CD4-positive, alpha-beta memory T cell (primary cell): ENCODE measurements at places on chromosomes 12 and 14. TPM values are rescaled to one million over a fixed set of nuclear protein-coding genes. Genes with fewer than 3 reads are reported as not detected.

DNA sequence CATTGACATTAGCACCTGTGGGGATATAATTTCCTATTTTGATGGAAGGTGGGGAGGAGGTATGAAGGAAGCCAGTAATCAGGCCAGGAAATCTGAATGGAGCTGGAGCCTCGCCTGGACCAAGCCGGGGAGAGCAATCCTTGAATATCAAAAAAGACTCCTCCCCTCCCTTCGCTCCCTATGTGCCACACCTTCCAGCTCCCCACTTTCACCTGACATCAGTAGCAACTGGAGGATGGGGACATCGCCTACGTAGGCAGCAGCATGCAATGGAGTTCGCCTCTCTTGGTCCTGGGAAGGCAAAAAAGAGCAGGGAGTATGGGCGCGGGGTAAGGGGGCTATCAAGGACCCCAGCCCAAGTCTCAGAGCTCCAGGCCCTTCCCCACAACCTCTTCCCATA is 1.1 kb downstream of the ANKRD52 start:
- DNase-seq, result no peak

Gene CLEC2A
- total RNA-seq, result not detected

- DNase-seq, result no peak
Measured at GRCh38 chr12:108403952-108404351, 64.8 kb upstream of the CMKLR1 start.

DNA sequence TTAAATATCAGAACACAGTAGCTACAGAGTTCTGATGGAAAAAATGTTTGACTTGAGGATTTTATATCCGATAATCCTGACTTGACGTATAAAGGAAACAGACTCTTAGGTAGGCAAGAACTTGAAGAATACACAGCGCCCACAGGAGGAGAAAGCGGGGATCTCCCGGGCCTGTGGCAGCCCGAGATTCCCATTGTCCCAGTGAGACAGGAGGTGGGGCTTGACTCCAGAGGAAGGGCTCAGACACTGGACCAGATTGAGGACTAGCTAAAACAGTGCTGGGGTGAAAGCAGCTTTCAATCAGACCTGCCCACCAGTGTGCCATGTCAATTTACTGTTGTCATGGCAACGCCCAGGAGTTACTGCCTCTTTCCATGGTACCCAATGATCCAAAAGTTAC is 51.1 kb upstream of the C14orf180 start:
- DNase-seq, result no peak

DNA sequence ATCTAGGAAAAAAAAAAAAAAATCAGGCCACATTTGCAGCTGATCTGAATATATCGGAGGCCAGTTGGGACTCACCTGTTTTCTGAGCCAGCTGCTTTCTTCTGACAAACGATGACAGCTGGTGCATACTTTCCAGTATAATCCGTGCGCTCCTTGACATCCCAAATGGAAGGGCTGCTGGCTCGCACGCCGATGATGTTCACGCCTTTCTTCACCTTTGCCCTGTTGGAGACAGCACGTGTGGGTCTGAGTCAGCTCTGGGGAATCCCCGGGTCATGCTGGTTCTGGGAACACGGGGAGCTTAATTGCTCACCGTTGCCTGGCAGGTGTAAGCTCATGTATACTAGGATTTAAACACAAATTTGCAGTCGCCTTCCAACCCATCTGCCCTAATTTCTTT is 372.8 kb downstream of the TMEM132D start:
- no peak for DNase-seq
